ENCODE measurements at places on chromosomes 1 and 21.
A peak's percentile ranks its signal among the peaks of the same experiment; 100 is the strongest.

GRCh38 chr1:147185432-147185831 lies 13.2 kb upstream of the PRKAB2 start:
- DNase-seq: no peak

- DNase-seq: no peak
These were observed 38.0 kb upstream of the FOXO6 start for GRCh38 chr1:41323243-41323642.

DNA sequence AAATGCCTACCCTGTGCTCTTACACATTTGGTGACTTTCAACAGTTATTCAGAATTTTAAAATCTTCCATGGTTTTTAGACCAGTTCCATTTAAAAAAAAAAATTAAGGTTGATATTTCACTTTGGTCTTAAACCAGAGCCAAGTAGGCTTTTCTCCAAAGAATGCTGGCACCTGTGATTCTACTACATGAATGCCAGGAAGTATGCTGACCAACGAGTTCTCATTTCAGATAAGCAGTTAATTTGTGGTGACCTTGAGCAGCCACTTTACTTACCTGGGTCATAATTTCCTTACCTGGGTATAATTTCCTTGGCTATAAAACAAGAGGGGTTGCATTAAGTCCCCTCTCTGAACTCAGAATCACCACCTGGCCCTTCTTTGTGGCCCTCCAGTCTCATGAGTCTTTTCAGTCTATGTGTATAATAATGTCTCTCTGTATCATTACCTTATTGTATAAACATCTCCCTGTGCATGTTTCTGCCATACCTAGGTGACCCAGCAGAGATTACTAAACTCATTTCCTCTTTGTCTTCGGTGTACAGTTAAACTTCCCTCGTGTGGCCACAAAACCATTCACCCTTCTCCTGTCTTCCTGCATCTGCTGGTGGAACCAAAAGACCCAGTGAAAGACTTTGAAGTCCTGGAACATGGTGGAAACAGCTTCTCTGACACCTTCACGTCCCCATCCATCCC lies 139.1 kb upstream of the DPT start:
- DNase-seq: no peak

- DNase-seq: no peak
These were observed 3.6 kb upstream of the PRDM16 start for GRCh38 chr1:3065396-3065795.

GRCh38 chr1:200558866-200559459 lies 61.6 kb downstream of the KIF14 start:
- peak; percentile 39 for DNase-seq

- no peak for DNase-seq
These were observed 116.3 kb upstream of the COL6A1 start for GRCh38 chr21:45865106-45865835.

DNA sequence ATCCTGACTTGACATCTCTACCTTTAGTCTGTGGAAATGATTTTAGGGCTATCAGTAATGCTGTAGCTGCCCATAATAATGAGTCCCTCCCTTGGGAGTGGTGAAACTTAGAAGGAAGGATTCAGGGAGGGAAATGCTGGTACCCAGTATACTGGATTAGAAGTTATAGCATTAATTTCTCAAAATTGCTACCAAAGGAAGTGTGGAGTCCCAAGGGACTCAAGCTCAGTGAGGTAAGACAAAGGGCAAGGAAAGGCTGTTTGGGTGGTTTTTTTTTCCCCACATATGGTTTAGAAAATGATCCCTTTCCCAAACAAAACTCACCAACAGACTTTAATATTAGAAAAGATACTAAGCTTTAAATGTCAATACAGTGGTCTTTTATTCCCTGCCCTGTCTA lies 99.9 kb downstream of the CD247 start:
- DNase-seq: no peak

GRCh38 chr1:39816415-39817090 lies 27.9 kb upstream of the BMP8B start:
- peak; percentile 78 for DNase-seq

DNA sequence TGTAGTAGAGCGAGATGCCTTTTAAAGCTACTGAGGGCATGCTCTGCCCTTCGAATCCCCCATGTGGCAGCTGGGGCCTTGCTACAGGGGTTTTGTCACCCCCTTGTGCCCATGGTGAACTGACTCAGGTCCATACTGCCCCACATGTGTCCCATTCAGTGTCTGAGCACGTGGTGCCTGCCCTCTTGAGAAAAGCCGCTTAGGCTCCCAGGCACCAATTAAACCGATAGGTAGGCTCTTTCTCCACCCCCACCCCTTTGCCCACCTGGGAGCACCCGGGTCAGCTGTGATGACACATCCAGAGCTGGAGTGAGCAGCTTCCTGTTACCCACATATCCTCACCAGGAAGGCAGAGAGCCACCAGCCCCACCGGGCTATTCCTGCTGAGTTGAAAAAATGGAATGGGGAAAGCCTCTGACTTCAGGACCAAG lies 30.5 kb downstream of the TMCC2 start:
- DNase-seq: no peak

GRCh38 chr1:177351361-177352108 lies 180.8 kb downstream of the BRINP2 start:
- DNase-seq: no peak

GRCh38 chr21:15071009-15071408 lies 6.2 kb upstream of the NRIP1 start:
- DNase-seq: no peak

- DNase-seq: no peak
These were observed 7.8 kb upstream of the ARTN start for GRCh38 chr1:43925846-43926245.

DNA sequence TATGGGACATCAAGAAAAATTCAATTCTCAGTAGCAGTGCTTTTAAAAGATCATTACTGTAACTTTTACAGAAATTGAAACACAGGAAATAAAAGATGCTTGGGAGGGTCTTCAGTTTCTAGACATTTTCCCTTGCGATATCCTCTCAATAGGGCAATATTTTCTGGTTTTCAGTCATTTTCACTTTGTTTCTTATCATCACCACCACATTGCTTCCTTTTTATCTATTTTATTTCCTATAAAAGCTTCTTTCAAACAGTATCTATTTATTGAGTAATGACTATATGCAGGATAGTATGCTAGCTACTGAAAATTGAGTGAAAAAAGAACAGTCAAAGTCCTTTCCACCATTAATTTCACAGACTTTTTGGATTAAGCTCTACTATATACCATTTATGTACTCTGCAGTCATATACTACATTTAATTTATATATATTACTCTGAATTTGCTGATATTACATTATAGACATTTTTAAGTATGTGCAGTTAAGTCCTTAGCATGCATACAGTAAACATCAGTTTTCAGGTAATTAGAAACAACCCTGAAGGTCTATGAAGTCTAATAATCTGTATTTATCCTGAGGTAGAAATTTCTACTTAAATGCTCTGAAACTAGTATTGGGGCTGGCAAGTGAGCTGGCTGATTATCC lies 18.7 kb downstream of the TRMT1L start:
- no peak for DNase-seq

DNA sequence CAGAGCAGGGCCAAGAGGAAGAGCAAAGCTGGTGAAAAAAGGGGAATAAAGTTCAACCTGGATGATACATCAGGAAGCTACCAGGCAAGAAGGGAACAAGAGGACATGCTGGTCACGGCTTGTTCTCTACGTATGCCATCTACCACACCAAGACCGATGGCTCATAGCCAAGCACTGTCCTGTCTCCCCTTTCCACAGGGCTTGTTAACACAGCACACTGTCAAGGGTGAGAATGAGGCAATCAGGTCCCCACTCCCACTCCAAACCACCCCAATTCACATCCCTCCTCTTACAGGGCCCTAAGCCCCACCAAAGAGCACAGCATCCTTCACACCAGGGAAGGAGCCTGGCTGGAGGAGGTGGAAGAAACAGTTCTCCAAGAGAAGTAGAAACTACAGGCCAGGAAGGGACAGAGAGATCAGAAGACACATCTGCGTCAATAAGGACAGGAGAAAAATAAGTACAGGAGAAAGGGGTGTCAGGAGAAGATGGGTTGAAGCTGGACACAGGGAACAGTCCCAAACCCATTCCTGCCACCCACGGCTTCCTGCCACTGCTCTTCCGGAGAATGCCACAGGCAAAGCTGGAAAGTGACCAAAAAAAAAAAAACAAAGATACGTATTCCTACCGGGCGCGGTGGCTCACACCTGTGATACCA lies 923 bp upstream of the SHC1 start:
- DNase-seq: no peak

DNA sequence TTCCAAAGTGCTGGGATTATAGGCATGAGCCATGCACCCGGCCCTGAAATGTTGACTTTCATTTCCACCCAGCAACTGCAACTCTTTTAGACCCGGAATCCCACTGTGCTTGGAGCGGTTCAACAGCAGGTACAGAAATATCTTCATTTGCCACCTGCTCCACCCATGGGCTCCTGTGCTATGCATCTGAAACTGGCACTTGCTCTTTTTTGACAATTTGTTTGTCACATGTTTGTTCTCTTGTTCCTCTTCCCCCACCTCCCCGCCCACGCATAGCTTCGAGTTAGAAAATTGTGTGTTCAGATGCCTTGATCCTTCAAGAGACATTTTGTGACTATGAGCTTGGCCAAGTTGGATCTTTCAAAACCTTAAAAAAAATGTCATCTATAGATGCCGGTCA lies 2.4 kb upstream of the IFNLR1 start:
- DNase-seq: peak; percentile 52

DNA sequence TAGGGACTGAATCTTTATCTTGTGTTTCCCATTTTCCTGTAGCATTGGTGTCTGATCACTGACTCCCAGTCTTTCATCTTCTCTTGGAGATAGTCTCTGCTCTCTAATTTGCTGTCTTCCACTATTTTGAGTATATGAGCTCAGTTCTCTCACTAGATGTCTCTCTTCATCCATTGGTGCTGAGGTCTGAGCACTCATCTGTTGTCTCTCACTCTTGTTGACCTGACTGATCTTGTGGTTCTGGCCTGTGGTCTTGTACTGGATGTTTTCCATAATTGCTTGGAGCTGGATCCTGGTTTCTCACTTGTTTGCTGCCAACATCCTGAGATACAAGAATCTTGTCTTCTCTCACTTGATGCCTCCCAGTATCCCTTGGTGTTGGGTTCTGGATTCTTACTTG lies 25.1 kb upstream of the S100A11 start:
- no peak for DNase-seq

DNA sequence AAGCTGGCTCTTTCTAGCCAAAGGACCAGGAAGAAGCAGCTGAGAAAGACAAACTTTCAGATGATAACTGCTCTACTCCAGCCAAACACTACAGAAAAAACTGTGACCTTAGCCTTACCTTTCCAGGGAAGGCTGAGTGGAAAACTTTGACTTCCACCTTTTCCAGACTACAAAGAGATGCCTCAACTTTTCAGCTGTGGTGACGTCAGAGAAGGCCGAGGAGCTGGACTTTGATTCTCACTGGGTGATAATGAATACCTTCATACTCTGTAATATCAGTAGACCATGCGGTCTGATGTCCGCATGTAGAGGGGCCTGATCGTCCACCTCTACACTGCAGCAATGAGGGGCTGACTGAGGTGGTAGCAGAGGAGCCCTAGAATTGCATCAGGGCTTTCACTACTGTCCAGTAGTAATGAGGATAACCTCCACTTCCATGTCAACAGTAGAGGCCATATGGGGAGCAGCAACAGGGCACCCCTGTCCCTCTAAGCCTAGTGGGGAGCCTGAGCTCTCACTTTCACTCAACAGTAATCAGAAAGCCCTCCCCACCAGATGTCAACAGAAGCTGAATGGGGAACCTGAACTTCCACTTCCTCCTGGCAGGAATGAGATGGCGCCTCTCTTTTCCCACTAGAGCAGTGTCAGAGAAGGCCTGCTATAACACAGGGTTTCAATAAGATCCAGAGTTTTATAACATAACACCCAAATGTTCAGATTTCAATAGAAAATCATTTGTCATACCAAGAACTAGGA lies 28.4 kb upstream of the PADI1 start:
- no peak for DNase-seq

- no peak for DNase-seq
These were observed 350.9 kb downstream of the LTN1 start for GRCh38 chr21:28641731-28642130.

- no peak for DNase-seq
These were observed 4.1 kb upstream of the IRF2BP2 start for GRCh38 chr1:234614081-234614489.

DNA sequence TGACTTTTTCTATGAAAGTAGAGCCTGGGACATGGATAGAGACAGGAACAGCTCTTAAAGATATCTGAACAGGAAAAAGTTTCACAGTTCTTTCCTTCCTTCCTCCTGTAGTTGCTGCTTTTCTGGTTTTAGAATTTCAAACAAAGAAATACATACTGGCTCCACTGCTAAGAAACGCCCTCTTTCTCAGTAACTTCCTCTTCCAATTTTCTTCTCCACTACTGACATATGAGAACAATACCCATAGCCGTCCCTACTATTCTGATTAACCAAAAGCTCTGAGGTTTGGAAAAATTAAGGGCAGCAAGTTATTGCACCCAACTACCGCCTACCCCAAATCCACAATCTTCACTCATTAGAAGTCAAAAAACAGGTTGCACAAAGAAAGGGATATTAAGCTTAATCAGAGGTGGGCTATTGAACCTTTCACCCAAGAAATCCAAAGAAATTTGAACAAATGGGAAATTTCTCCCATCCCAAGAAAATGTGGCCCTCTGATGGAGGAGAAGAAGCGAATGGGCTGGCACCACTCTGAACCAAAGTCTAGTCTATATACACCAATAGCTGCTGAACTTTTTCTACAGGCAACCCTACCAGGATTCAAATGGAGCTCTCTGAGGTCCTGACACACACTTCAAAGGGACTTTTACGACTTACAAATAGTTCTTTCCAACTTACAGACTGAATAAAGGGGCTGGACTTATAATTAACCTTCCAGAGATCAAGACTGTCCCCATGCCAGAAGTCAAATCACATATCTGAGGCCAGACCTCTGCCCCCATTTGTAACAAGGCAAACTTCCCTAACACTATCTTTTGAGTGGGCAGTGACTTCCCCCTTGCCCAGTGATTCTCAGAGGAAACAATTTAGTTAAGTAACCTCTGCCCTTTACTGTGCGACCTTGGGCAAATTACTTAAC lies 1.7 kb downstream of the WASF2 start:
- DNase-seq: peak; percentile 24

GRCh38 chr1:36257375-36257767 lies 33.1 kb downstream of the THRAP3 start:
- no peak for DNase-seq

DNA sequence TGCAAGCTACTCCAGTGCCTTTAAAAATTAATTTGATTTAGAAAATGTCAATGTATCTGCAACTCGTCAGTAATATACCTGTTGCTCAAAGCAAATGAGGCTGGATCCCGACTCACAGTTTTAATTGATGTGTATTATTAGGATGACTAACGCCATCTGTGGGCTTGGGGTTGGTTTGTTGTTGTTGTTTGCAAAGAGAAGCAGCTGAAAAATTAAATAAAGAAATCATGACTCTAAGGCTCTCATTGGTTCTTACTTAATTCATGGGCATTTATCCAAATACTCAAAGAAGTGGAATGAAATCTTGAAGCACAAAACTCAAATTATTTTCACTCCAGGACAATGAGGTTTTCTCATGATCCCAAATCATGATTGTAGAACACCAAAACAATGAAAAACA lies 46.4 kb downstream of the SEC16B start:
- no peak for DNase-seq

DNA sequence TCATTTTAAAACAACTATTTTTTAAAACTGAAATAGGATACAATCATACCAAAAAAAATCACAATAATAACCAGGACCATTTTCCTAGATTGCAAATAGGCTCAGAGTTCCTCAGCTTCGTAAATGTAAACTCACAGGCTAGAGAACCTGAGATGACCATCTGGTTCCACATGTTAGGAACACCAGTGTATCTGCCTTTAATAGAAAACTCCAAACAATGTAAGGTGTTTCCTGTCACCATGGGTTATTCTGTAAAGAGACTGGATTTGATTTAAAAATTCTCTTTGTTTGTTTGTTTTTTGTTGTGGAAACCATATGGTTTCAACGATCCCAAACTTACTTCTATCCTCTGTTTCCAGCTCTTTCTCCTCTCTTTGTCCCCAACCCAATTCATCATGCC lies 197.5 kb downstream of the ZZZ3 start:
- DNase-seq: no peak
